CD4-positive, alpha-beta memory T cell (primary cell): ENCODE measurements at places on chromosomes 13 and 19.
A peak's percentile ranks its signal among the peaks of the same experiment; 100 is the strongest.

GRCh38 chr19:49150106-49150943, 4.9 kb downstream of the HRC start:
- DNase-seq, result no peak

- DNase-seq, result no peak
These were observed 43.3 kb downstream of the SPATA13 start for GRCh38 chr13:24203811-24204210.

DNA sequence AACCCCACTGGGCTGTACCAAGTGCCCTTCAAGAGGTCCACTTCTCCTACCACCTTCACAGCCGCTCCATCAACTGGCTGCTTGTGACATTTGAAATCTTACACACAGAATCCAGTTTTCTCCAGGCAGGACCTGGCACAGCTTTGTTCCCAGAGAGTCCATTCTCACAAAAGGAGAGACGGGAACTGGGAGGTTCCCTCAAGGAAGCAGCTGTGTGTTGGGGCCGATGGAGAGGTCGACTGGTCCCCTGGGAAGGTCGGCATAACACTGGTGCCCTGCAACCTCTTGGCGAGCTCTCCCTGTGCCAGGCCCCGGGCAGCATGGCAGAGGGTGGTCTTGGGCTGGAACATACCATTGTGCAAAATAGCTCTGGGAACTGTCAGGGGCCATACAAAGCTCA, 21.5 kb downstream of the ELL start:
- DNase-seq, result no peak

GRCh38 chr13:99421758-99422585, 79.3 kb upstream of the TM9SF2 start:
- DNase-seq, result no peak

- peak; percentile 84 for DNase-seq
These were observed 7.2 kb downstream of the WDR18 start for GRCh38 chr19:991174-991931.

DNA sequence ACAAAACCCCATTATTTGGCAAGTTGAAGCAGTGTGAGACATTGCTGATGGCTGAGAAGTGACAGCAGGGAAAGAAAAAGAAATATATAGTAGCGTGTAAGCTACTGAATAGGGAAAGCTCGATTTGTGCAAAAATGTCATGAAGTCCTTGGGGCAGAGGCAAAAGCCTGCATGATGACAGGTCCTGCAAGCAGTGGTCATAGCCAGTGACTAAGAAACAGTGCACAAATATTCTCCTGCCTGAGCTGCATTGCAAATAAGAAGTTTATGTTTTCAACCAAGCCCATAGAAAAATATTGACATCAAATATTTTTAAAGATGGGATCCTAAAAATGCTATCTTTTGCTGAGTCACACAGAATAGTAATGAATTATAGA, 270.0 kb downstream of the SLITRK6 start:
- no peak for DNase-seq

- no peak for DNase-seq
These were observed 135.8 kb downstream of the RFC3 start for GRCh38 chr13:33953781-33954180.

DNA sequence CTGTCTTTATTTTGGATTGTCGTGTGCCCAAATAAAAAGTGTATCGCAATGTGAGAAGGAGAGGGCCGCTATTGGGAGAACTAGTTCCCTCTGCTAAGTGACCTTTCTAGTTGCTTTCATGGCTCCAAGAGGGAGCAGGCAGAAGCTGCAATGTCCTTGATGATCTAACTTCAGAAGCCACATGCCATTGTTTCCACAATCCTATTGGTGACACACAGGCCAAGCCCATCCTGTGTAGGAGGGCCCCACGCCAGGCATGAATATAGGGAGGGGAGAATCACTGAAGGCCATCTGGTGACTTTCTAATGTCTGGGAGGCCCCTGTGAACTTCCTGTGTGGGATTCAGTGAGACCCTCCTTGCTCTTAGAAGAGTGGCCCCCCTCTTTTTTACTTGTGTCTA, 47.8 kb upstream of the KPNA3 start:
- no peak for DNase-seq

GRCh38 chr13:44768239-44768638, 192.1 kb upstream of the TSC22D1 start:
- peak; percentile 29 for DNase-seq

- no peak for DNase-seq
These were observed 249.3 kb downstream of the UQCRFS1 start for GRCh38 chr19:28963486-28964250.

GRCh38 chr19:55451965-55452748, 9.1 kb upstream of the SHISA7 start:
- peak; percentile 41 for DNase-seq

DNA sequence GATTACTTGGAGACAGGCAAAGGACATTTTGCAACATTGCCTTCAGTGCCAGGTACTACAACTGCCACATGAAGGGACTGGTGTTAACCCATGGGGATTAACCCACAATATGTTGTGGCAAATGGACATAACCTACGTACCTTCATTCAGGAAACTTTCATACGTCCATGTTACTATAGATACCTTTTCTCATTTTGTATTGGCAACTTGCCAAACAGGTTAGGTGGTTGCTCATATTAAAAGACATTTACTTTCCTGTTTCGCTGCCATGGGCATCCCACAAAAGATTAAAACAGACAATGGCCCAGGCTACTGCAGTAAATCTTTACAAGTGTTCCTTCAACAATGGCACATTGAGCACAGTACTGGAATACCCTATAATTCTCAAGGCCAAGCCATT, 925.3 kb downstream of the SLITRK6 start:
- DNase-seq, result no peak

DNA sequence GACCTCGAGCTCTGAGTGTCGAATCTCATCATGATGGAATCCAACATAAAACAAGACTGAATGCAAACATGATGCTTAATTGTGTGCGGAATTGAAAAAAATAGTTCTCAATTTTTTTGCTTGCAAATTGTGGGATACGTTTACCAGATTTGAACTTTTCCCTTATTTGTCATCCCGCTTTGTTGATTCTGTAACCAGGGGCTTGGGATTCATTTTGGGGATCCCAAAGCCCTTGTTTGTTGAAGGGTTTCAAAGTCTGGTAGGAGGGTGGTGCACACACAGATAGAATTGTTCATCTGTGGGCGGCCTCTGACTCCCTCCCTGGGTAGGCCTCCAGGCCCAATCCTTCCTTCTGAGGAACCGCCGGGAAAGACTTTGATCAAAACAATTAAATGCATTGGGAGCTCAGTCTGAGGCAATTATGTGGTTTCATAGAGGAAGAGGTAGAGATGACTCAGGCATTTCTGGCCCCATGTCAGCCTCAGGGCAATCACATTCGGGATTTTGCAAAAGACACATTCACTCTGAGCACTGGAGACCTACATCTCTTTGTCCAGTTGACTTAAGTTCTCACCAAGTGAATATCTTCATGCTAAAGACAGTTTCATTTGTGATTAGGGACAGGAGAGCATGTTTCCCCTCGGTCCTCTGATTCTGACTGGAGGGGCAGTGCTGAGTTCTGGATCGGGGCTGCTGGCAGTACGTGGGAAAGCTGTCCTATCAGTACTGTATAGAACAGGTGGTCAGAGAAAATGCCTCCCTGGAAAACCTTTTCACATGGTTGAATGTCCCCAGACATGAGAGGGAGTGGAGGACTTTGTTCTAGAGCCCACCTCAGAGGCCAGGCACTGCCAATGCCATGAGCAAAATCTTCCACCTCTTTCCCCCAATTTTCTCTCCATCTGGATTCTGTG, 27.8 kb upstream of the IGFL4 start:
- no peak for DNase-seq

DNA sequence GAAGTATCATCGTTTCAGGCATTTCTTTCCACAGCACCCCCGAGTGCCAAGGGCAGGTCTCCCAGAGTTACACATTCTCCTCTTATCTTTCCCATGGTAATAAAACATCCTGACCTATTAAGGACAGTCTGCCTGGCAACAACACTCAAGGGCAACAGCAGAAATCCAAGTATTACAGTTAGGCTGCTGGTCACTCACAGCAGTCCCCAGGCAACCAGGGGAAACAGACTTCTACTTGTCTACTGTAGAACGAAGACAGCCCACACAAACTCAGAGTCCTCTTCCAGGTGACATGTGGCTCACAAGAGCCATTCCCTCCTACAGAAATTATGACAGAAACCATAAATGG, 24.3 kb downstream of the RCBTB1 start:
- no peak for DNase-seq

DNA sequence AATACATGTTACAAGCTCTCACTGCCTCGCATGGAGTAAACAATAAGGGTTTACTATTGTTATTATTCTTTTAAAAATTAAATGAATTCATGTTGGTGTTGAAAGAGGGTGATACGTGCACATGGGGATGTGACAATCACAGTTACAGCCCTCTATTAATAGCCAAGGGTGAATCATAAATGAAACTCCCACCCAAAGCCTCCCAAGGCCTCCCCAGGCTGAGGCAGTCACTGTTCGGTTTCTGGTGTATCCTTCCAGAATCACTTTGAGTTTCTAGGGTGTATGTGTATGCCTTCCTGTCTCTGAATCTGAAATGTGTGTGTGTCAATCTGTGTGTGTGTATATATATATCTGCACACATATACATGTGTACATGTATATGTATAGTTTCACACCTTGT, 73.4 kb downstream of the AKAP11 start:
- DNase-seq, result no peak

DNA sequence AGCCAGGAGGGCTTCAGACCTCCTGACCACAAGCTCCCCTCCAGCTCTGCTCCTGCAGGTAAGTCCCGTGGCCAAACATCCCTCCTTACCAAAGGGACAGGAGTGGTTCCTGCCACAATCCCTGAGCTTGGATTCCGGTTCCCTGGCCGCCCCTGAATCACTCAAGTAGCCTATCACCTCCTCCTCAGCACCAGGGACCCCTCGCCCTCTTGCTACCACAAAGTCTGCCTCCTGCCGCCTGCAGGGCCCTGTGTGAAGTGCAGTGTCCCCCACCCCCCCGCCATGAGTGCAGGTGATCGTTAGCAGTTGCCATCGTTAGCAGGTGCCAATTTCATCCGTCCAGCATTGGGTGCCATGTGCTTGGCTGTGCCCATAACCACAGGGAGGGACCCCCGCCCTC, 40.8 kb upstream of the RANBP3 start:
- DNase-seq, result no peak

GRCh38 chr13:105573136-105573535, 962.3 kb downstream of the EFNB2 start:
- DNase-seq, result no peak
